ENCODE measurements at places on chromosomes 1 and 21.

DNA sequence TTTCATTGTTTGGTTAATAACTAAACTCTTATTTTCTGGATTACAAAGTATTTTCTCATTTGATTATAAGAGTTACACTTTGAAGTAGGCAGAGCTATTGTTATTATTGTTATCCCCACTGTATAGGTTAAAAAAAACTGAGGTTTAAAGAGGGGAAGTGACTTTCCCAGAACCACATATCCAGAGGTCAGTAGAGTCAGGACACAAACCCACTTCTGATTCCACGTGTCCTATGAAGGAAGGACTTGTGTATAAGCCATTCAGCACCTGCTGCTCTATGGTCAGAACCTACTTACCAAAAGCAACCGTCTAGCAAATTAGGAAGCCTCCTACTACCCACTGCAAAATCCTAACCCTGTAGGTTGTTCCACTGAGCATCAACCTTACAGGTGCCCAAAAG lies 291.3 kb downstream of the TM2D1 start:
- no peak for DNase-seq

DNA sequence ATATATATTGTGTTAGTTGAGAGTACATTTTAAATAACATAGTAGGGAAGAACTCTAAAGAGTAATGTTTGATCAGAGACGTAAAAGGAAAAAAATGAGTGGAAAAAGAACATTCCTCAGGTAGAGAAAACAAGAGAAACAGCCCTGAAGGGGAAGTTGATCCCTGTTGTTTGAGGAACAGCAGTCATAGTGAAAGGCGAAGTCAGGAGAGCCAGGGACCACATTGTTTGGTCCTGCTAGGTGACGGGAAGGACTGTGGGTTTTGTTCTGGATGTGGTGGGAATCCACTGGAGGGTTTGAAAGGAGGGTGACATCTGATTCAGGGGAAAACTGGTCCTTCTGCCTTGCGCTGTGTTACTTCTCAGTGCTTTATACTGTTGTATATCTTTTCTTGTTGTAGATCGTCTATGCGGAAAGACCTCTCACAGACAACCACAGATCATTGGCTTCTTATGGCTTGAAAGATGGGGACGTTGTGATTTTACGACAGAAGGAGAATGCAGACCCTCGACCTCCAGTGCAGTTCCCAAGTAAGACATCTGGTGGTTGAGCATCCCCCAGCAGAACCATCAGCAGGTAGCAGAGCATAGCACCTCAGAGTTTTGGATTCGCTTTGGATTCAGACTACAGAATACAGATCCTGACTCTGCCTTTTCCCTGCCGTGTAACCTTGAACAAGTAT lies 9.2 kb downstream of the DDI2 start:
- DNase-seq = no peak

GRCh38 chr1:165879946-165880345 lies 52.5 kb downstream of the UCK2 start:
- no peak for DNase-seq

DNA sequence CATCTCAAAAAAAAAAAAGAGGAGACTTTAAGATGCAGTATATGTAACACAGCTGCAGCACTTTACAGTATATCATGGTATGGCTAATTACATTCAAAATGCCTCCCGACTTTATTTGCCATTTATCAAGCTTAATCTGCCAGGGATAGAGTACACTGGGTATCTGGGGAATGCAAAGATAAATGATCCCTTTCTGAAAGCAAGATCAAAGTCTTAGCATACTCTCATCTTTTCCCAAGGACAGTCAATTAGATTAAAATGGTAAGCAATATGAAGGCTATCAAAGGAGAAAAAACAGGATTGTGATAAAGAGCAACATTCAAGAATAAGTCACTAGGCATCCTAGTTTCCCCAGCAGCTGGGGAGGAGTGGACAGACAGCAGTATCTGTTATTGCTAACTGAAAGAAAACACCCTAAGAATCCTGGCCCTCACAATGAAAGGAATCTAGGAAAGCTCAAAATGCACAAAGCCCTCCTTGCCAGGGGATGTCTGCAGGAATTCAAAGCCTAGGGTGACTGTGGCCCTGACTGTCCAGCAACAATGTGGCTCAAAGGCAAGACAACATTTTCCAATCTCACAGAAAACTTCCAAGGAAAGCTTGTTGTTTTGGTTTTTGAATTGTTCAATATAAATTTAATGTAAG lies 56.7 kb upstream of the RAP1GAP start:
- no peak for DNase-seq

- DNase-seq = peak; percentile 73
These were observed 21.4 kb downstream of the SLC2A7 start for GRCh38 chr1:9004700-9005394.

DNA sequence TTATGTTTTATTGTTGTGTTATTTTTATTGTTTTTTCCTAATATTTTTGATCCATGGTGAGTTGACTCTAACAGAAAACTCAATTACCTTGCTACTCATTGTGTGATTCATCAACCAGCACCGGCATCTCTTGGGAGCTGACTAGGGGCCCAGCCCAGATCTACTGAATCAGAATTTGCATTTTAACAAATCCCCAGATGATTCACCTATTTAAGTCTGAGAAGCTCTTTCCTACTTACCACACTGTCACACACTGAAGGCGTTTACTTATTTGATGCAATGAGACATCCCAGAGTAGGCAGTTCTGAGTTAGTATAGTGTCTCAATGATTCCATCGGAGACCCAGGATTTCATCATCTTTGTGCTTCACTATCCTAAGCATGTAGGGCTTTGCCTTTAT lies 416.6 kb downstream of the RWDD3 start:
- no peak for DNase-seq

- peak; percentile 66 for DNase-seq
These were observed at the start of gene C1orf21 for GRCh38 chr1:184386312-184387068. Gene C1orf21, plus strand, starts transcription at chr1:184387029. Its CDS starts 90,481 bp downstream, at chr1:184477510.

DNA sequence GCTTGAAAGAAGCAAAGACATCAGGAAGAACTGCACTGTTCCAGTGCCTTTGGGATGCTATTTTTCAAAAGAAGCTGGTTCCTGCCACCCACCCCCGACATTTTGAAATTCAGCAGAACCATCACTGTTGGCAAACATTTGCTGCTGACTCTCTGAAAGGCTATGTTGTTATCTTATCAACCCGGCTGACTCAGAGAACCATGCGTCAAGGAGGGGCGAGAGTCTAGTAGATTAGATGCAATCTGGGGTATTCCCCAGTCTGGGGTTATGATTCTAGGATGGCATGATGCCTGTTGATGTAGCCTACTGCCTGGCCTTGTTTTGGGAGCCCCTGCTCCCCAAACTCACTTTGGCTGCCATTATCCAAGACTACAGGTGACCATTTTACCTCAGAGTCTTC lies 267.8 kb upstream of the RUNX1 start:
- no peak for DNase-seq

- DNase-seq = no peak
These were observed 500 bp downstream of the EPHA10 start for GRCh38 chr1:37764414-37764825.

GRCh38 chr1:206690516-206690915 lies 5.8 kb downstream of the MAPKAPK2 start:
- DNase-seq = no peak

GRCh38 chr1:167198518-167199133 lies 22.1 kb upstream of the POU2F1 start:
- DNase-seq = no peak

DNA sequence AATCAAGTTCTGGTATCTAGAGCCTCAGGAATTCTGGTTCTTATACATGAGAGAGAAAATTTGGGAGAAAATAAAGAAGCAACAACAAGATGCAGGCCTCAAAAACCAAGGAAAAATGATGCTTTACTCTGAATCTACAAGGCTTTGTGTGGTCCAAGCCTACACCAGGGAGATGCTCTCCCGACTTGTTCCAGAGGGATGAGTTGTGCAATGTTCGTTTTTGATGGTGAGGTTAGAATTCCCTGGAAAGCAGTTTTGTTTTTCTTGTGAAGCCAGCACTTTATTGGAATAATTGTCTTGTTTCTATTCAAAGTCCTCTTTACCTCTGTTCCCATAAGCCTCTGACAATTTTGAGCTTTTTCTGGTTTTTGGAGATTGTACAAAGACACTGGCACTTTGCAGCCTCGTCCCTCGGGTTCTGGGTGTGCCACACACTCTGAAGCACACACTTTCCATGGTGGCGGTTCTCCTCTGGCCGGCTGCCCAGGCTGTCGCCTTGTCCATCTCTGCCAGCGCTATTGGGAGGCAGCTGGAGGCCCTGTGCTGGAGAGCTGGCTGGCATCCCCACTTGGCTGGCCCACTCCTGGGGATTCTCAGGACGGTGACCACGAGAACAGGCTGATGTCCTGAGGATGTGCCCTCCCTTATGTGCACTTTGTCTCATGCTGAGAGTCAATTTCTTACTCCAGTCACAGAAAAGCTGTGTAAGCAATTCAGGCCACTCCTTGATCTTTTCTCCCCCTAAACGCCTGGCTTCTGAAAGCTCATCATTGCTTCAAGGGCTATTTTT lies 70.2 kb downstream of the EDEM3 start:
- DNase-seq = no peak

- DNase-seq = no peak
These were observed 3.3 kb downstream of the WNT3A start for GRCh38 chr1:228009828-228010775.

- DNase-seq = no peak
These were observed 30.2 kb upstream of the CLDN14 start for GRCh38 chr21:36509973-36510664.

GRCh38 chr21:19870682-19871081 lies 1127.5 kb upstream of the NCAM2 start:
- no peak for DNase-seq

- DNase-seq = no peak
These were observed 43.5 kb downstream of the OPRD1 start for GRCh38 chr1:28855469-28855951.

- DNase-seq = no peak
These were observed 51.1 kb upstream of the NTPCR start for GRCh38 chr1:232899268-232899667.

DNA sequence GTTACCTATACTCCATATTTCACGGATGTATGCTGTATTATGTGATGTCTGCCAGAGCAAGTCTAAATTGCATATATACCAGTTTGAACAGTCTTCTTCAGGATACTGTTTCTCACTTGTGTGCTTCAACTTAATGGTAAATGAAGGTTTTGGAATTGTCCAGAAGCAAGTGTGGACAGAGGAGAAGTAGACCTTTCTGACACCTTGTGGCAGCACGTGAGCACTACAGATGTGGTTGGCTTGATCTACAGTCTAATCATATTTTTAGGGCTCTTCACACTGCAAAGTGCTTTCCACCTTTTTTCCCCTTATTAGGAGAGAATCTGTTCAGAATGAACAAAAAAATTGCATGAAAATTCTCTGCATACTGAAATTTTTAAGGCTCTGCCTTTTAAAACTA lies 10.9 kb downstream of the MORC3 start:
- DNase-seq = peak; percentile 24

GRCh38 chr1:52670604-52671003 lies 27.5 kb downstream of the COA7 start:
- no peak for DNase-seq

DNA sequence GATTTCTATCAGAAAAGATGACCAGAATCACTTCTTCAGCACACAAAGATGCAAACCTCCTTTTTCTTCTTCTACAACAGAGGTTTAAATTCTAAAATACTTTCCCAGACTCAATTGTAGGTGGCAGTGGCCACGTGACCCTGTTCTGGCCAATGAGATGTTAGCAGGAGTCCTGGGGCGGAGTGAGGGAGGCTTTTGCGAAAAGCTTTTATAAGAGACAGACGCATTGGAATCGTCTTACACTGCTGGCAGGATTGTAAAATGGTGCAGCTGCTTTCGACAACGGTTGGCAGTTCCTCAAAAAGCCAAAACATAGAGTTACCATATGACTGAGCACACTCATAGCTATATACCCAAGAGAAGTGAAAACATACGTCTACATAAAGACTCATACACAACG lies 87.0 kb upstream of the MAGI3 start:
- no peak for DNase-seq

DNA sequence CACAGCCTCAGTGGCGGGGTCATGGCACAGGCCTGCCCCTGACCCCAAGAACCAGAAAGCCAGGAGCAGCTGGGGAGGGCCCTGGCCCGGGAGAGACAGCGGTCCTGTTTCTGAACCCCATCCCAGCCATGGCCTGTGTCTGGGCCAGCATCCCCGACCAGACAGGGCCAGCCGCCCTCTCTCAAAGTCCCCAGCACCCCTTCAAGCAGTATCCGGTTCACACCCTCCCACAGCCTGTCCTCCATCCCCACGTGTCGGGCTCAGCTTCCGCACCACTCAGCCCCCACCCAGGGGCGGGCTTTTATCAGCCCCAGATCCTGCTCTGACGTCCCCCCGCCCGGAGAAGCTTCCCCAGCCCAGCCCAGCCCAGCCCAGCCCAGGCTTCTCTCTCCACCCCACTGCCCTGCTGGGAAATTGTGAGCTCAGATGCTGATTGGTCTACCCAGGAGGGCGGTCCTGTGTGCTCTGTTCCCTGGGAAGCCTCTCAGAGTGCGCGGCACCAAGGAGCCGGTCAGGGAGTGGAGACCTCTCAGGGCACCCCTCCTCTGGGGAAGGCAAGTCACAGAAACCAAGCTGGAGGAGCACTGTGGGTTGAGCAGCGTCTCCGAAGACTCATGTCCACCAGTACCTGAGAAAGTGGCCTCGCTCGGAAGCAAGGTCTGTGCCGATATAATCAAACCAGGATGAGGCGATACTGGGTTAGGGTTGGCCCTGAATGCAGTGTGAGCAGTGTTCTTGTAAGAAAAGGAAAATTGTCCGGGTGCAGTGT lies 4.7 kb upstream of the FAAP20 start:
- DNase-seq = peak; percentile 83

GRCh38 chr1:54581621-54582035 lies 33.6 kb downstream of the ACOT11 start:
- DNase-seq = no peak

GRCh38 chr1:156725683-156726280 lies 2.5 kb upstream of the METTL25B start:
- DNase-seq = peak; percentile 75

GRCh38 chr1:234598974-234599616 lies 10.9 kb downstream of the IRF2BP2 start:
- DNase-seq = no peak

DNA sequence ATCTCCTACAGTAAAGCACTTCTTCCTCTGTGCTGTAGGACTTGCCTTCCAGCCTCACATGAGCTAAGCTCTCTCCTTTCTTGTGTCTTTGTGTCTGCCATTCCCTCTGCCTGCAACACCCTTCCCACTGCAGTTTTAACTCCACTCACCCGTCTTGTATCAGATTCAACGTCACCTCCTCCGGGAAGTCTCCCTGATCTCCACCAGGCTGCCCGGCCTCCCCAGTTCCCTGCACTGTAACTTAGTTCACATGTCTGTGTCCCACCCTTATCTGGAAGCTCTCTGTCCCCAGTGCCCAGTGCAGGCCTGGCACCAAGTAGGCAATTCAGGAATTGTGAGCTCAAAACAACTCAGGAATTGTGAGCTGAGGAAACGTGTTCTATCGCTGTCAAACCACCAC lies 96.4 kb downstream of the GLIS1 start:
- no peak for DNase-seq

DNA sequence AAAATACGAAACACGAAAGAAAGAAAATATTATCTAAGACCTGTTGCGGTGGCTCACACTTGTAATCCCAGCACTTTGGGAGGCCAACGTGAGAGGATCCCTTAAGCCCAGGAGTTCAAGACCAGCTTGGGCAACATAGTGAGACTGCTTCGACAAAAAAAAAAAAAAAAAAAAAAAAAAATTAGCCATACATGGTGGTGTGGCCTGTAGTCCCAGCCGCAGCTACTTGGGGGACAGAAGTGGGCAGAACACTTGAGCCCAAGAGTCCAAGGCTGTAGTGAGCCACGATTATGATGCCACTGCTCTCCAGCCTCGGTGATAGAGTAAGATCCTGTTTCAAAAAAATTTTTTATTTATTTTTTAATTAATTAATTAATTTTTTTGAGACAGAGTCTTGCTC lies 1.5 kb upstream of the RAB13 start:
- DNase-seq = no peak

GRCh38 chr21:33968995-33969348 lies 53.4 kb upstream of the ATP5PO start:
- DNase-seq = no peak
